Activated CD8-positive, alpha-beta memory T cell treated with anti-CD3 and anti-CD28 coated beads, Interleukin-2, amount 50 U/mL, for 4 hours (primary cell): ENCODE measurements at places on chromosomes 2 and 18.

GRCh38 chr2:218370410-218371063 lies 11.5 kb upstream of the SLC11A1 start:
- no peak for DNase-seq

DNA sequence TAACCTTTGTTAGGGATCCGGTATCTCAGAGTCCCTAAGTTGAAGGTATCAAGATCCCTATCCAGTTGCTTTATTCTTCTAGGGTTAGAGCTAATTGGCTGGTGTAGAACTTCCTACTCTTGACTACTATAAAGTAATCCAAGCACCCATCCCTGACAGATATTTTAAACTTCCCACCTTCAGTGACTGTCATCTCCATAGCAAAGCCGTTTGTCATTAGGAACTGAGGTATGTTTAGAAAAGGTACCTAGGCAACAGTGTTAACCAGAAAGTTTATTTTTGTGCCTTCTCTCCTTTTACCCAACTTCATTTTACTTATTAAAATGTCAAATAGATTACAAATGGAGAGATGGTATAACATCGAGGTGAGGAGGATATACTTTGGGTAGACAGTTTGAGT lies 4.5 kb downstream of the FAM117B start:
- no peak for DNase-seq

- no peak for DNase-seq
These were observed 255.8 kb downstream of the FBXO15 start for GRCh38 chr18:73891572-73892421.

DNA sequence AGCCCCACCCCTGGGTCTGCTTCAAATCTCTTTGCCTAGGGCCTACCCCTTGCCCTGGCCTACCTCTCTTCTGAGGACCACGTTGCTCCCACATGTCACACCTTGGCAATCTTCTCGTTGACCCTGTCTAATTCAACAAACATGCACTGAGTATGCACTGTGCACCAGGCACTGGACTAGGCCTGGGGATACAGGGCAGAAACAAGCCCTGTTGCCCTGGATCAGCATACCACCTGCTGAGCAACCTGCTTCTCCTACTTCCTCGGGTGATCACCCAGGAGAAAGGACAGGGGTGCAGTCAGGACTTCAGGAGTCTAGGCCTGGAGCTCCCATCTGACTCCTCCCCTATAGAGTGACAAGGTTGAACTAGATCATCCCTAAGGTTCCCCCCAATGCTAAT lies 9.7 kb downstream of the WNT10A start:
- DNase-seq, result no peak

DNA sequence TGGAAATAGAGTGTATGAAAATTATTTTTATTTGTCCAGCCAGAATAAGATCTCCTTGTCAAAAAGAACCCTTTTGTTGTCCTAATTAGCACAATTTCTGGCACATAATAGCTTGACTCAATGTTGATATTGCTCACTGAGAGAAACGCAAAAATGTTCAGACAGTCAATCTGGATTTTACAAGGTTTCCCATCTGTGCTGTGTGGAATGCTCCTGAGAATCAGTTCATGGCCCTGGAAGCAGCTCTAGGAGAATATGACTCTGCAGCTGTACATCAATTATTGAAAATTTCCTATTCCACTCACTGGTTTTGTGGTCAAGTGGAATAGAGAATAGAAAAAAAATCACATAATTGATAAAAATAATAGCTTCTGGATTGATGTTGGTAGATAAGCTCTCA lies 1582.9 kb upstream of the NXPH2 start:
- DNase-seq, result no peak

DNA sequence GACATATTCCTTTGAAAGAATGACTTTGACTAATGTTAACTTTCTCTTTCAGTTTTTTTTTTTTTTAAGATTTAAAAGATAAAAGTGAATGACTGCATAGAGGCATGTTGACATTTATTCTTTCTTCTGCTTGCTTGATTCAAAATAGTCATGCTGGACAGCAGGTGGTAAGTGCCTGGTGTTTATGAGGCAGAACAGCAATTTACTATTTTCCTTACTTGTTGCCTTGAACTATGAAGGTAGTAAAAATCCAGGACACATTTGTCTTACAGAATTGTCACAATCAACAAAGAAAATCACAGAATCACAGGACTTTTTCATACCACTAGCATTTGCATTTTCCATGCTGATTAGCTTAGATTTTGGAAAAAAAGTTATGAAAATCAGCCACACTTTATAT lies 388.3 kb downstream of the CTNNA2 start:
- DNase-seq, result no peak

GRCh38 chr2:215784371-215784783 lies 229.0 kb downstream of the MREG start:
- no peak for DNase-seq

DNA sequence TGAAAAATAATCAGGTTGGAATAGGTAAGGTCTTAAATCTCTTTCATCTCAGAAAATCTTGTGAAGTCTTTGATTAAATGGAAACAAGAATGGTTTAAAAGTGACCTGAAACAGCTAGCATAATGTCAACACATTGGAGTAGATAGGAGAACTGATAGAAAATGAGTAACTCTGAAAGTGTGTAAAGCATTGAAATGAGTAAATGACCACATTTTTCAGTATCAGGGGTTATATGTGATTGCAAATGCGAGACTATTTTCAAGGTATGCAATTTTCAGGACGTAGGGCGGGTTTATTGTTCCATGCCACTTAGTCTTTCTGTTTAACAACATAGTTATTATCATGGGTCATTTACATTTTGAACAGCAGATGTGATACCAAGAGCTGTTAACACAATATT lies 1383.2 kb downstream of the LRP1B start:
- DNase-seq, result no peak

DNA sequence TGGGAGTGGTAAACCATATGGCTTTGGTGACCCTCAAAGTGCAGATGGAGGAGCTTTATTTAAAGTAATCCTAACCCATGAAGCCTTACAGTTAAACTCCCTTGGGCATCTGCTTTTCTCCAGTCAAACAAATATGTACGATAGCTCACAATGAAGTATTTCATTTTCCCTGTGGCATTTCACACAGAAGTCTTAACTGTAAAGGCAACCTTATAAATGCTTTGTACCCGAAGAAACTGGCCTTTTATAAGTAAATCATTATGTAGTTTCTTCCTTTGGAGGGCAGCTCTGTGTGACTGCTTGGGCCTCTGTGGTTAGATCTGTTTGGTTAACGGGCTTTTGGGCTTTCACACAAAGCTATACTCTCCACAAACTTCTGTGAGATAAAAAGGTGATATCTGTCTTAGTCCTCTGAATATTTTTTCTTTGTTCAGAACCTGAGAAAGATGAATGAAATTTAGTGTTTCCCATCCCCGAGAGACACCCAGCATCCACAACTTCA lies 46.6 kb downstream of the SCN1A start:
- no peak for DNase-seq

GRCh38 chr18:27467073-27467472 lies 282.0 kb upstream of the CHST9 start:
- DNase-seq, result no peak

GRCh38 chr2:60285626-60286316 lies 267.7 kb downstream of the BCL11A start:
- no peak for DNase-seq
